AG10803 (cell line): ENCODE measurements at places on chromosomes 5 and 9.
A peak's percentile ranks its signal among the peaks of the same experiment; 100 is the strongest.

- peak; percentile 76 for DNase-seq
These were observed 567.6 kb upstream of the RGMB start for GRCh38 chr5:98205691-98206461.

DNA sequence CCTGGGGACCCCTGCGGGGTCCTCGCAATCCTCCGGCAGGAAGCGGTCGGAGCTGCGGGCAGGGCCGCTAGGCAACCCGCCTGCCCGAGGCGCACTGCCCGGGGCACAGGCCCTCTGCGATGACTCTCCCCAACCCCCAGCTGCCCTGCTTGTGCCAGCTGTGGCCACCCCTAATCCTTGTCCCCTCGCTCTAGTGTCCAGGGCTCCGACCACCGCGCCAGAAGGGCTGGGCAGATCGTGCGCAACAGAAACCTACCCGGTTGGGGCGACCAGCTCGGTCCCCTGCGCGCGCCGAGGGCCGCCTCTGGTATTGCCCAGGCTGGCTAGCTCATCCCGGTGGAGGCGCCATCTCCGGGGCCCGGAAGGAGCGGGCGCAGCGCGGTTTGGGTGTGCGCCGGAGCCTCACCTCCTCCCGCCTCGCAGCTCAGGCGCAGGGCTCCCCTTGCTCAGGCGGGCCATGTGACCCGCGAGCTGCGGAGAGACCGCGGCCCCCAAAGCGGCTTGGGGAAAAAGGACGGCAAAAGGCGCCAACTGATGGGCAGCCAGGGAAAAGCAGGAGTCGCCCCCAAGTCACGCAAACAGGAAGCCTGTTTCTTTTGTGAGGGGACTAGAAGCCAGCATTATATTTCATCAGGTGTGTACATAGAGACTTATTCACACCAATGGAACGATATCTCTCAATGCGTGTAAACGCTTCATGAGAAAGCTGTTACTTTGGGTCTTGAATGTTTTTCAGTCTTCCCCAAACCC lies 46.8 kb upstream of the RNF20 start:
- peak; percentile 63 for DNase-seq

- DNase-seq, result no peak
These were observed 468.4 kb downstream of the PTPRD start for GRCh38 chr9:10144355-10144754.

DNA sequence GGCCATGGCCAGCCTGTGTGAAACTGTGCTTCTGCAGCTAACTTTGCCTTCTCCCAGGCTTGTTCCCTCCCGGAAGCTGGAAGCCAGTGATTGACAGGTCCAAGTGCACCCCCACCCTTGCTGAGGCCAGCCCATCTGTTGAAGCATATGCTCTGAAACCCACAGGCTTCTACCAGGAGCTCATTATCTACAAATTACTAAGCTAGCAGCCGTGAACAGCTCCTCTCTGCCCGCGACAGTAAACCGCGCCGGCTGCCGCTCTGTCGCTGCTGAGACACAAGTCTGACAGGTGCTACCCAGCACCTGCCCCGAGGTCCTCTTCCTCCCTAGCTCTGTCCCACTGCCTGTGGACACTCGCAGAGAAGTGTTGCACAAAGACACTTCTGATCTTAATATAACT lies 490.9 kb downstream of the GADD45G start:
- DNase-seq, result no peak

DNA sequence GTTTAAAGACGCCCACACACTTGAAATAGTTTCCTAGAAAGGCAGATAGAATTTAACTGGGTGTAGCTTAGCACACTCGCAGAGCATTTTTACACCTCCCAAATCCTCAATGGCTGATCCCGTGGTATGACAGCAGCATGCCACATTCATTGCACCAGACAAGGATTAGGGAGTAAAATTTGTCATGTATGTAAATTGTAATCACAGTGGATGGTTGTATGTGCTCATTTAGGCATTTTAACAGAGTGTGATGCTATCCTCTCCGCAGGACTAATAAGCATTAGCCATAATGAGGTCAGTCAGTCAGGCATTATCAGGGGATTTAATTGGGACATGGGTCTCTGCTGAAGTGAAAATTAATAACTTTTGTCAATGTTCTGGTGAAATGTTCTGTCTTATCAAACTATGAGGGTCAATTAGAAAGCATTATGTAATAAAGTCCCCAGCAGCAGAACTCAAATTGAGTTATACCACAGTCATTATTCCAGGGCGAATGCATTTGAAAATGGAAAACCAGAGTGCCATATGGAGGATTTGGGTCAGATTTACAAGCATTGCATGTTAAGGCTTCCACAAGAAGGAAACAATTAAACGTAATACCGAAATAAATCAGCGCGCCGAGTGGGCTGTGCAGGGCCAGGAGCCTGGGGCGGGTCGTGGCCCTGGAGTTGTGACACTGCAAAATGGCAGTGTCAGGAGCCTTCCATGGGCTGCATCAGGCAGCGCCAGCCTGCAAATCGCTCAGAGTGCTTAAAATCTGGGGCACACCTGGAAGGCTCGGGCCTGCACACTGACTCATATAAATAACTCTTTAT lies 602.2 kb downstream of the BNC2 start:
- no peak for DNase-seq

- no peak for DNase-seq
These were observed 16.8 kb upstream of the PHF19 start for GRCh38 chr9:120893611-120894307.
